ENCODE measurements at places on chromosomes 11 and 22.
A peak's percentile ranks its signal among the peaks of the same experiment; 100 is the strongest.

GRCh38 chr22:25748704-25749103 is 6.7 kb downstream of the MYO18B start:
- no peak for DNase-seq

- DNase-seq = peak; percentile 85
Measured at GRCh38 chr11:62108017-62108750, 15.6 kb upstream of the INCENP start.

- DNase-seq = peak; percentile 76
Measured at GRCh38 chr22:44574057-44574639, 76.1 kb upstream of the RTL6 start.

DNA sequence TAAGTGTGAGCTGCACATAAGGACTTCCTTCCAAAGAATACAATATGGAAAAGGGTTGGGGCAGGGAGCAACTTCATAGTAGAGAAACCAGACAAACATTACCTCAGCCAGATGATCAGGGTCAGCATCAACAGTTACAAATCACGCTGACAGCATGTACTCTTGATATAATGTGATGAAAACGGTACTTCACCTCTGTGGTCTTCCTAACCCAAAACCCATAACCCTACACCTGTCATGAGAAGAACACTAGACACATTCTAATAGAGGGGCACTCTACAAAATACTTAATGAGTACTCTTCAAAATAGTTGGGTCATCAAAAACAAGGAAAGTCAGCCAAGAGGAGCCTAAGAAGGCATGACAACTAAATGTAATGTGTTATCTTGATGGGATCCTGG is 43.9 kb downstream of the RRAS2 start:
- no peak for DNase-seq

DNA sequence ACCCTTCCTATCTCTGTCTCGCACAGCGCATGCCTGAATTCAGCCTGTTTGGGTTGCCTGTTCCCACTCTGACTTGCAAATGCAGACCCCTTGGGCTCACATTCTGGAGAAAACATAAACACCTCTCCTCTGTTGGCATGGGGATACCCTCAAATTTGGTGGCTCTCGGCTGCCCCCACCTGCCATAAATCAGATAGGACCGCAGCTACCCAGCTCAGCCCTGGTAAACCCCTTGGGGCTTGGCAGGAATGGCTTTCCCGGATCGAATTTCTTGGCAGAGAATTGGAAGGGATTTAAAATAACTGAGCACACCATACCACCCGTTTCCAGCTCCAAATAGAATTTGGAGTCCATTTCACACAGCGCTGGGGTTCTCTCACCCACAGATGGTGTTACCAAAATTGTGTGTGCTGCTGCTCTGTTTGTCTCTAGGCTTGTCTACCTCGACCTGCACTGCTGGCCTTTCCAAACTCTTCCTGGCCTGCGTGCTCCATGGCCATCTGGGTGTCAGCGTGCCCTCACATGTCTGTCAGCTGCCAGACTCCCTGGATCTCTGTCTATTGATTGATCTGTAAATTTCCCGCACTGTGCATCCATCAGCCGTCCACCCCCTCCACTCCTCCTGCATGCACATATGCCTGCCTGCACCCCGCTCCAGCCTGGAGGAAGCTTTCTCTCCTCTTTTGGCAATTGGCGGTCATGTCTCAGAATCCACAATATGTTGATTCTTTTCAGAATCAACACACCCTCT is 134.0 kb downstream of the NTM start:
- DNase-seq = no peak
